ENCODE measurements at places on chromosomes 16 and 17.
A peak's percentile ranks its signal among the peaks of the same experiment; 100 is the strongest.

GRCh38 chr17:1995321-1995892 is 29.7 kb downstream of the RTN4RL1 start:
- no peaks in the 10 kb centered on the region for H3K4me1 ChIP-seq
- H3K27me3 ChIP-seq: no peaks in the 10 kb centered on the region
- DNase-seq: no peak
- H3K27ac ChIP-seq: peak overlapping the region; percentile 87
- H3K4me3 ChIP-seq: no peak overlapping the region

- no peaks in the 10 kb centered on the region for H3K4me1 ChIP-seq
- no peak overlapping the region for H3K27ac ChIP-seq
- no peaks in the 10 kb centered on the region for H3K27me3 ChIP-seq
- H3K4me3 ChIP-seq: no peak overlapping the region
- DNase-seq: no peak
Measured at GRCh38 chr17:32777436-32777835, 99.5 kb downstream of the MYO1D start.

- no peaks in the 10 kb centered on the region for H3K36me3 ChIP-seq
- H3K4me1 ChIP-seq: no peaks in the 10 kb centered on the region
- H3K27ac ChIP-seq: no peak overlapping the region
- H3K4me3 ChIP-seq: no peak overlapping the region
Measured at GRCh38 chr17:55806745-55807495, 56.1 kb downstream of the PCTP start.

- H3K27ac ChIP-seq: no peak overlapping the region
- DNase-seq: no peak
- H3K36me3 ChIP-seq: no peaks in the 10 kb centered on the region
- H3K27me3 ChIP-seq: peaks cover 11% of the 10 kb centered on the region
- no peaks in the 10 kb centered on the region for H3K4me1 ChIP-seq
- no peak overlapping the region for H3K4me3 ChIP-seq
Measured at GRCh38 chr17:79745641-79746105, 14.9 kb downstream of the ENPP7 start.

GRCh38 chr16:69568676-69569075 is 2.9 kb downstream of the NFAT5 start:
- no peak overlapping the region for H3K27ac ChIP-seq
- no peak overlapping the region for H3K4me3 ChIP-seq
- DNase-seq: no peak
- H3K4me1 ChIP-seq: peaks cover 35% of the 10 kb centered on the region

DNA sequence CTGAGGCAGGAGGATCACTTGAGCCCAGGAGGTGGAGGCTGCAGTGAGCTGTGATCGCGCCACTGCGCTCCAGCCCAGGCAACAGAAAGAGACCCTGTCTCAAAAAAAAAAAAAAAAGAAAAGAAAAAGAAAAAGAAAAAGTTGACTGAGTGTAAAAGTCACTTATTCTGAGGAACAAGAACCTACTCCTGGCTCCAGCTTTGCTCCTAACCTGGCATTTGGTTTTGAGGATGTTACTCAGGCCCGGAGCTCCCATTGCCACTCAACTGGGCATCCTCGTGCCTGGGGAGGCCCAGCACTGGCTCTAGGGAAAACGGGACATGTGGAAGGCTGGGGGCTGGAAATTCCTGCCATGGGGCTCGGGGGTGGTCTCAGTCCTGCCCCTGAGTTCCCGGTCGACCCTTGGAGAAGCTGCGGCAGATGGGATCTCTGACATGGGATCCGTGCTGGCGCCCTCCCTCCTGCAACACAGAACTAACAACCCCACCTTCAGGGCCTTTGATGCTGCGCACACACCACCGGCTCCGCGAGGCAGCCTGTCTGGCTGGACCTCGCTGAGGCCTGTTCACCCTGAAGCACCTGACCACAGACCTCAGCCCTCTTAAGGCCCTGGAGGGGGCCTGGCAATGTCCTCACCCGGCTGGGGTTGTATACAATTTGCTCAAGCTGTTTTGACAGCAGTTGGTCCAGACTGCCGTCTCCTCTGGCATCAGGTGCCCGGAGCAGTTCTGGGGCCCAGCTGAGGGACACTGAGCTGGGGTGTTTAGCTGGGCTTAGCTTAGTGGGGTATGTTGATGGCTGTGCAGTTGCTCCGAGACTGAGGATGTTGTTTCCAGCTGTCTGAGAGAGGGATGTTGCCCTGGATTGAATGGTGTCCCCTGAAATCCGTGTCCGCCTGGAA is 12.3 kb downstream of the CD7 start:
- no peak overlapping the region for H3K27ac ChIP-seq
- DNase-seq: no peak
- H3K27me3 ChIP-seq: no peaks in the 10 kb centered on the region
- no peaks in the 10 kb centered on the region for H3K4me1 ChIP-seq
- H3K36me3 ChIP-seq: no peaks in the 10 kb centered on the region

Measured in right atrium auricular region (tissue), 2 donors.